ENCODE measurements at places on chromosomes 3 and 15.

DNA sequence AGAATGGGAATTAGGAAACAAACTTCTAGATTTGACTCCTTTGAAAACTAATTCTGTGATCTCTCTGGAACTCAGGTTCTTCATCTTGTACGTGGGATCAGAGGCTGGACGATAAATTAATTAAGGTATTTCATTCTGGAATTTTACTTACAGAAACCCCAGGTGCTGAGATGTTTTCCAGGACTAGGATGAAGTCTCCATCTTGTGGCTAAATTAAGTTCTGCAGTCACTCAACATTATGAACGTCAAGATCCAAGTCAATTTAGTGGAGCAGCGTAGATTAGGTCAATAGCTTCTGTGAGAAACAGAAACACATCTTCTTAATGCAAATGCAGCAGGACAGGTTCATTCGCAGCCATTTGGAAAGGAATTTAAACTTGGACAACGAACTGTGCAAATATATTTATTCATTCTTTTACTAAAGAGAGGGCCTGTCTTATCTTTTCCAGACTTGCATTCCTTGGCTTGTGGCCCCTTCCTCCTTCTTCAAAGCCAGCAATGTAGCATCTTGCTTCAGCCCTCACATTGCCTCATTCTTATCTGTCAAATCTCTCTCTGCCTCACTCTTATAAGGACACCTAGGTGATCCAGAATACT, 26.7 kb upstream of the TMC3 start:
- DNase-seq = no peak

DNA sequence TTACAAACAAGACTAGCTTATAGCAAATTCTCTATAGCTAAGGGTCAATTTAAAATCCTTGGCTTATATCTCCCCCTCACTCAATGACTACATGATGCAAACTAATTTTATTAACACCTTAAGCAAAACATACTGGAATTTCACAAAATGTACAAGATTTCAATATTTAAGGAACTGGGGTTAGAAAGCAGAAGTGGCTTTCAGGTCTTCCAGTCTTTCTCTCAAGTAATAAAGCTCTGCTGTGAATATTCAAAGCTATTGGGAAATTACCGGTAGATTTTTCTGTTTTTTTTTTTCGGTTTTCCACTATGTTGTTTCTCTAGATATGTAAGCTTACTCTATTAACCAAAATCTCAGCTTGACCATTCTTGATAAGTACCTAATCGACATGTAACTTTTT, 3.9 kb downstream of the EPM2AIP1 start:
- no peak for DNase-seq

DNA sequence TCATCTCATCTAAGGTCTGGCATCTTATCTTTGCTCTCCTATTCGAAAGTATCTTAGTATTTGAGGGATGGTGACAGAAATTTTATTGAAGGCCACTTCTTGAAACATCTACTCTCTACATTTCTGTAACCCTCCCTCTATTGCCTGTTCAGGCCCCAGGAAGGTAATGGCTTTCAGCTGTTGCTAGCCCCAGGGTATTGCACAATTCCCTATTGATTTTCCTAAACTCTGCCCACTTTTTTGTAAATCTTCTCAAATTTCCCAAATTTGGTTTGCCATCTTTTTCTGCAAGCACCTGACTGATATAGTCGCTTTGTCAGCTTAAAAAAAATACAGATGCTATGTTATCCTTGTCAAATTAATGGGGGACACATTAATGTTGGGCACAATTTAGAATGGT, 242.1 kb downstream of the RAP2B start:
- no peak for DNase-seq

GRCh38 chr15:77454265-77454664, 33.6 kb downstream of the HMG20A start:
- DNase-seq = no peak

DNA sequence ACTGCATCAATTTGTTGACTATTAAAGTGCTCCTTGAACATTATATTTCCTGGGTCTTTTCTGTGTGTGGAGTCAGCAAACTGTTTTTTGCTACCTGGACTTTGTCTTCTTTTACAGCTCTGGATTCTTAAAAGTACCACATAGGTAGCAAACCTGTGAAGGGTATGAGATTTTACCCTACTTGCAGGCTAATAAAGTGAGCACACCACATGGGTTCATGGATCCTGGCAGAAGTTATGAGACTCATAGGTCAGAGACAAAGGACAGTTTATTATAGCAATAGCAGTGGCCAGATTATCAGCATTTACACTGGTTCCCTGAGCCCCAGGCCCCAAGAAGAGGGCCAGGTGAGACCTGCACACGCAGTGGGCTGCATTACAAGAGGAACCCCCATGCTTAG, 8.0 kb upstream of the SACM1L start:
- DNase-seq = no peak

DNA sequence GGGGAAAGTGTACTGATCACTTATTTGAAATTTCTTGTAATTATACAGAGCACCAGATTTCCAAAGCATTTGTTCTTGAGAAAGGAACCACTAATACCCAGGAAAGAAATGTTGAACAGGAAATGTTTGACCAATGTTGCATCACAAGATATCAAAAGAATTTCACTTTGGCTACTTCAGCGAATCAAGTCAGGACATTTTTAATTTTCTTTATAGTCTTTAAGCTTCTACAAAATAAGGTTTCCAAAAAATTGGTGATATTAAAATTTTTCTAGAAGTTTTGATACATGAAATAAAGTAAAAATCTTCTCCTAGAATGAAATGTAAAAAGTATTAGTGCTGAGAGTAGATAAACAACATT, 421.9 kb downstream of the MECOM start:
- DNase-seq = no peak

DNA sequence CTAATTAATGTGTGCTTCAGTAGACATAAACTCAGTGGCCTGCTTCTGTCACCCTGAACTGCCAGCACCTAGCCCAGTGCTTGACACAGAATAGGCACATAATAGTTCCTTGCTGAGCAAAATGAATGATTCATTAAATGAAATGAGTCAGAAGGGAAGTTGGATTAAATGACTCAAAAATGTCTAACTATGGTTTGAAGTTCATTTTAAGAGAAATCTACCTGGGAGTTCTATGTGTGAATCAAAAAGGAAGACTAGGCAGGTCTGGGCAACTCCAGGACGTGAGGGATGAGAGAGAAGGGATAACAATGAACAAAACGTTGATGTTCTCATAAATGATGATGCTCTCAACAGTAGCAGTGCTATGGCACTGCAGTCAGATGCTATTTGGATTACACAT, 175.0 kb downstream of the CFAP20DC start:
- no peak for DNase-seq

DNA sequence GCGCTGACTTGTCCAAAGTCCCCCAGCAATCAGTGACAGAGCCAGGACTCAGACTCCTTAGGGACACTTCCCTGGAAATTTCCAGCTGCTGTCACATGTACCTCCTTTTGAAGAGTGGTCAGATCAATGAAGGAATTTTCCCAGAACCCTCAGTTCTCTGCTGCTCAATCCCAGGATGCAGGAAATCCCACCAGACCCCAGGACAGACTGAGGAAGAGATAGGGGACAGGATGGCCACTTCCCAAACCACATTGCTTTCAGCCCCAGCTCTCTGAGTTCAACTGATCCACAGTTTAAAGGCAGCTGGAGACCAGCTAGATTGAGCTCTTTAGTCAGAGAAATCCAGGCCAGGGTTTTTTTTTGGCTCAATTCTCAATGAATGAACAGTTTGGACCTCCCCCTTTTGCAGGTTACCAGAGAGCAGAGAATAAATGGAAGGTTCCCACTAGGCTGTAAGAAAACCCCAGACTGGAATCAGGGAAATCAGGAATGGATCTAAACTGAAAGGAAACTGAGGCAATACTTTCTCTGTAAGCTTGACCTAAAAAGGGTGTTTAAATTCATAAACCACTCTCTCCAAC, 1.5 kb downstream of the CYP1A1 start:
- no peak for DNase-seq

DNA sequence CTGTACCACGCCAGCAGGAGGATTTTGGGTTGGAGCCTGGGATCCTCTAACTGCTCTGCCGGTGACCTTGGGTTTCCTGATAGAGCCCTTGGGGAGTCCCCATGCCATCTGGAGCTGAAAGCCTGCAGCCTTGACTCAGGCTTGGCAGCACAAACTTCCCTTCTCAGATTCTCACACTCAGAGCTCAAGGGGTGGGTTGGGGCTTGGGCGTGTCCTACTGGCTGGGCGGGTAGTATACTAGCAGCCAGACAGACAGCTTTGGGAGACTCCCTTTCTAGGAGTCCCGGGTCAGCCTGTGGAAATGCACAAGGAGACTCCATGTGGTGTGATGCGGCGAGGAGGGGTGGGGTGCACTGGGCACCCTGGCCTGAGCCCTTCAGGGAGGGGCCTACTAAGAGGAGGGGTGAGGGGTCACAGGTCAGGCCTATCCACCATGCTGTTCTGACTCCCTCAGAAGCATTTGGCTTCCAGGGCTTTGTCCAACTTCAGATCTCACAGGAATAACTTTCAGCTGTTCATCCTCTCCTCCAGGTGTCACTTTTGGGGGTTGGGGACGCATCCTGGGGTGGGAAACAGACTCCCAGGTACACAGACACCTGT, 21.6 kb upstream of the PLXNA1 start:
- peak; percentile 34 for DNase-seq

- DNase-seq = no peak
Observed at GRCh38 chr3:113545594-113545993, 13.2 kb downstream of the SIDT1 start.

- DNase-seq = no peak
Observed at GRCh38 chr15:45704329-45705249, 69.8 kb downstream of the SQOR start.

GRCh38 chr3:168117853-168118313, 22.2 kb upstream of the GOLIM4 start:
- no peak for DNase-seq

Measured in omental fat pad (tissue), 4 donors.